ENCODE measurements at places on chromosomes 7 and 10.

DNA sequence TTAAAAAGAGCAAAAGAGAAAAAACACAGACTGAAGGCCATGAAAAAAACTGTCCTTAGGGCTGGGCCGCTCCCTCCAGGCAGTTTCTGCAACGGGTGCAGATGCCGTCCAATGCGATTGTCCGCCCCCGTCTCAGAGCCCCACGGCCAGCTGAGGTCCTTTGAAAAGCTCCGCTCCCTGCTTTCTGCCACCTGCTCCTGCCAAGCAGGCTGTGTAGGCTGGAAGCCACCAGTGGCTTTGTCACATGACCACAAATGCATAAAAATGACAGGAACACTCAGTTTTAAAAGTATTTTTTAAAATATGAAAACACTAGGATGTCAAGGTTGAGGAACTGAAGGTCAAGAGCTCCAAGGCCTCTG, 71.7 kb downstream of the AMZ1 start:
- DNase-seq, result no peak

DNA sequence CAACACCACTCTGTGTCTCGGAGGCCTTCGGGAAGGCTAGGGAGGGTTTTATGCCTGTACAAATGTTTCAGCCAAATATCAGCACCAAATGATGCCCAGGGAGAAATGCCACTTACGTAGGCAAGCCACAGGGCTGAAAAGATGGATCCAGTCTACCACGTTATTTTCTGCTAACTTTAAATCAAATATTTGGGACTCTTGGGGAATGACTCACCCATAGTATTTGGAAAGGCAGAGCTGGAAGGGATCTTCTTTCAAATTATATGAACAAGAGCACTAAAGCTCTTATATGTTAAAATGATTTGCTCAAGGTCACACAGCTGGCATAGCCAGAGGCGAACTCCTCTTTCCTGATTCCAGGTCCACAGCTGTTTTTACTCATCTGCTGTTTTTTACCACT, 591.4 kb downstream of the SORCS1 start:
- DNase-seq, result no peak

- DNase-seq, result peak; percentile 59
Observed at GRCh38 chr7:105652359-105652993, 71.2 kb upstream of the EFCAB10 start.

- DNase-seq, result no peak
Observed at GRCh38 chr10:47116445-47116844, 183.6 kb upstream of the GDF10 start.

DNA sequence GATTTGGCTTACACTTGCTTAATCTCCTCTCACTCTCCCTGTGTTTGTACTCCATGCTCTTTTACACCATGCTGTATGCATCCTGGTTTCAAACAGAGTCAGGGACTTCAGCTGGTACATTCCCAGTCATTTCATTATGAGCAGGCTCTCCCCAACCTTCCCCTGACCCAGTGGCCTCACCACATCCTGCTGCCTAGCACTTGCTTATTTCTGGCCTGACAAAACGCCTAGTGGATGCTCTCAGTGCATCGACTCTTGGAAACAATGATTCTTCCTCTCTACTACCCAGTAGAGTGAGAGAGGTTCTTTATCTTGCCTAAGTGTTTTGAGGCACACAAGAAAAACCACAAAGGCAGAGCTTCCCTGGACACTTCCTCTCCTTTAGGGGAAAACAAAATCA, 63.4 kb downstream of the CAV1 start:
- no peak for DNase-seq

GRCh38 chr10:71899665-71900412, 48.8 kb upstream of the PSAP start:
- no peak for DNase-seq

GRCh38 chr7:44700322-44700721, 48.3 kb upstream of the ZMIZ2 start:
- DNase-seq, result no peak

DNA sequence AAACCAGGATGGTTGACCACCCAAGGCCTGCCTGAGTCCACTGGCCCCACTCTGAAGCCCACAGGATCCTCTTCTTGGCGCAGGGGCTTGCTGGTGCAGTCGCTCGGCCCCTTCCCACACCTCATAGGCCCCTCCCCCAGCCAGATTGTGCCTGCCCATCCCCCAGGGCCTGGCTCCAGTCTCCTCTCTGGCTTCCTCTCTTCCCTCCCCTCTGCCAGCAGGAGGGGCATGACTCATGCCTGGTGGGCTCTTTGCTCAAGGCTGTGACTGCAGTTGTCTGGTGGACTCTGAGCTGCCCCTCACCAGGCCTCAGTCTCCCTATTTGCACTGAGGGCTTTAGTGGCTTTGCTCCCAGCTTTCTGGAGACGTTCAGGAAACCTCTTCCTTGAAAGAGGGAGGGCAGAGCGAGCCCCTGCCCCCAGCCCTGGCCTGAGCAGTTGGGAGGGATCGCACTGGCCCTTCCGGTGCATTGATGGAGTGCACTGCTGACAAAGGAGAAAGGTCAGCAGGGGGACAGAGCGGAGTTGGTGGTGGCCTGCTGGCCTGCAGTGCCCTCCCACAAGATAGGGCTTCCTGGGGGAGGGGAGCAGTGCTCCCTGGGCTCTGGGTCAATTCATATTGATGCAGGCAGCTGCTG, 60.7 kb downstream of the ZMIZ1 start:
- DNase-seq, result no peak

GRCh38 chr10:48627984-48628609, 23.2 kb upstream of the ARHGAP22 start:
- no peak for DNase-seq

DNA sequence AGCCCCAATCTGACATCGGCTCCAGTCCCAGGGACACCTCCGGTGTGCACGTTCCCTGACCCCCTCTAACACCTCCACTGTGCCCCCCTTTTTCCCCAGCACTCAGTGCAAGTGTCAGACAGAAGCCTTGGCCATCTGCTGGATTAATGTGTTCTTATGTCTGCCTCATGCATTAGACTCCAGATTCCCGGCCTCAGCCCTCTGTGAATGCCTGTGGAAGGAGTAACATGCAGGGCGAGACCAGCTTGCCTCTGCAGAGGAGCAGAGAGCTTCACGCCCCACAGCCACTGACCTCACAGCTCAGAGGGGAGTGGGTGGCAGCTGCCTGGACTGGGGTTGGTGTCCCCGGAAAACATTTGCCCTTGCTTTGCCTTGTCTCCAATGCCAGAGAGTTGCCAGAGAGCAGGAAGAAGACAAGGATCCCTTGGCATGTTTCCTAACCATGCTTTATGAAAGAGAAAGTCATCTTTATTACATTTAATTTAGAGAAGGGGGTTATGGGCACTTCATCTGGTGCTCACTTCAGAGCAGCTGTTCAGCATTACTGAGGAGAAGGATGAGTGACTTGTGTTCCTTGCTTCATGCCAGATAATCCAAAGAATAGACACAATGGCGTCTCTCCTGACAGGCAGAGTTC, 91.6 kb upstream of the CXCL12 start:
- DNase-seq, result no peak

- no peak for DNase-seq
Observed at GRCh38 chr7:67018940-67019339, 22.3 kb downstream of the TYW1 start.

DNA sequence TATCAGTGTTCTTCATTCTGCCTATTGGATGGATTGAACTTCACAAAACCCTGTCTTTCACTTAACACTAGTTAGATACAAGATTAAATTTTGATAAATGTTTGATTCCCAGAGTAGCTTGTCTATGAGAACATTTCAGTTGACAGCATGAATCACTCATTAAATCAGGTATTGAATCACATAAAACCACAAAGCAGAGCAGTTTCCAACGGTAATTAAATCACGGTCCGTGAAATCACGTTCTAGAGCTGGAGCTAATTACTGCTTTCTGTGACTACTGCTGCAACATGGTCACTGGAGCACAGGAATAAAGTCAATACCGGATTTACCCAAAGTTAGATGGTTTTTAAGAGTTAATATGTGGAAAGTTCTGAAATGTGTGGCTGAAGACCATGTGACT, 257.8 kb upstream of the PCDH15 start:
- DNase-seq, result no peak

- no peak for DNase-seq
Observed at GRCh38 chr10:2541176-2541575, 526.2 kb upstream of the PFKP start.

GRCh38 chr7:148598351-148598750, 7.8 kb downstream of the C7orf33 start:
- DNase-seq, result no peak

DNA sequence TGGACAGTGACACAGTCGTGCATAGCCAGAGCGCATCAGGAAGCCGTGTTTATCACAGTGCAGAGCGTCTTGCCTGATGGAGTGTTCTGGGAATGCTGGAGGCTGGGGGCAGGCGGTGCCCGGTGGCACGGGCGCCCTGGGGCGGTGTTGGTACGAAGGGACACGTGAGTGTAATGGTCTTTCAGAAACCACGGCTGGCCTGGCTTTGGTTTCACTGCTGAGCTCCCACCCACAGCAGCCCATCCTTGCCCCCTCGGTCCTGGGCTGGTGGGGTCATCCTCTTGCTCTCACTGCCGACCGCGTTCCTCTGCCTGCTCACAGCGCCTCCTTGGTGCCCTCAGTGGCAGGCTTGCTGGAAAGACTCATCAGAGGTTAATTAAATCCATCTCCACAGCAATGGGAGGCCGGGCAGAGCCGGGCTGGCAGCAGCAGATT, 50.6 kb downstream of the NKX6-2 start:
- no peak for DNase-seq

- no peak for DNase-seq
Observed at GRCh38 chr10:31262672-31263071, 56.3 kb upstream of the ZEB1 start.

DNA sequence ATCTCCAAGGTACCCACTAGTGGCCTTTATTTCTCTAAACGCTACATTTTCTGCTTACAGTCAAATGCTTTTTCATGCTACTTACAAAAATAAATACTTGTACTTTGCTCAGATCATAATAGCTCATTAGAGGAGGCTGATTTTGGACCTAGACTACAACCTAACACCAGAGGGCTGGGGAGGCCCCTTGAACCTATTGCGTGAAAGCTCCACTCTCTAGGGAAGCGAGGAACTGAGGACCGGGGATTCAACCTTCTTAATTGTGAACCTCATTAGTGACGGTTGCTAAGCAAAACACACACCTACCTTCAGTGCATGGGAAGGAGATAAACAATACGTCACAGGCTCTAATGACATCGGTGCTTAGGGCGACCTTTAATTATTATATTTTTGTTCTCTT, 92.1 kb downstream of the EBF3 start:
- no peak for DNase-seq

DNA sequence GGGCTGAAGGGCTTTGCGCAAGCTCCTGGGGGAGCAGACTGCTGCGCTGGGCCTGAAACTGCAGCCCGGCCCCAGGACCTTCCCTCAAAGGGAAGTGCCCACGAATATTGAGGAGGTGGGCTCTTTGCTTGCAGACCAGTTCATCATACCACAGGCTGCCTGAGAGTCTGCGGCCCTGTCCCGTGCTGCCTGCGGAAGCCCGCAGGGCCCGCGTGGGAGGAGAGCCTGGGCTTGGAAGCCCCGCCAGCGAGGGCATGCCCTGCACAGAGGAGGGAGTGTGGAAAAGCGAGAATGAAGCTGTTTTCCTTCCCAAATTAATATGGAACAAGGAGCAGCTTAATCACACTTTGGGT, 83.6 kb upstream of the MKI67 start:
- DNase-seq, result no peak

DNA sequence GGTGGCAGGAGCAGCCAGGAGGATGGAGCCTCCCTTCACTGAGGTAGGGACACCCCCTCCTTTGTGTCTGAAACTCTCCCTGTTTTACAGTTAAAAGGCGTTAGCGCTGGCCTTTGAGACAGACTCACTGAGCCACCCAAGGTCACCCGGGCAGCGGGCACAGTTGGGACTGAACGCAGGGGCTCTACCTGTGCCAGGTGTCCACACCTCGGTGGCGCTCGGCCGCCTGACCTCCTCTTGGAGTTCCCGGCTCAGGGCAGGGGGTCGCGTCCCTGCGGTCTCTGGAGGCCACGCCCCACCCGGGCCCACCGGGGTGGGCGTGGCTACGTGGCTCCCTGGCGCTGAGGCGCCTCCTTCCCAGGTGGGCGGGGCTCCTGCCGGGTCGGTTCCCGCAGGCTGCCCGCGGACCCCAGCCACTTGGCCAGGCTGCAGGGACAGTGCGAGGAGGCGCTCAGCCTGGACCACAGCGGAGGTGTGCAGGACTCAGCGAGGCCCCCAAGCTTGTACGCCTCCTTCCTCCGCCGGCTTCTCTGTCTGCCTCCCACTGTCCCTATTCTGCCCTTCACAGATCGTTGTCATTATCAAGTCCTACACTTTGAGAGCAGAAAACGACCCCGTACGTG, 39.9 kb upstream of the LEP start:
- DNase-seq, result no peak

- DNase-seq, result no peak
Observed at GRCh38 chr7:39465055-39465929, 100.9 kb upstream of the YAE1 start.

DNA sequence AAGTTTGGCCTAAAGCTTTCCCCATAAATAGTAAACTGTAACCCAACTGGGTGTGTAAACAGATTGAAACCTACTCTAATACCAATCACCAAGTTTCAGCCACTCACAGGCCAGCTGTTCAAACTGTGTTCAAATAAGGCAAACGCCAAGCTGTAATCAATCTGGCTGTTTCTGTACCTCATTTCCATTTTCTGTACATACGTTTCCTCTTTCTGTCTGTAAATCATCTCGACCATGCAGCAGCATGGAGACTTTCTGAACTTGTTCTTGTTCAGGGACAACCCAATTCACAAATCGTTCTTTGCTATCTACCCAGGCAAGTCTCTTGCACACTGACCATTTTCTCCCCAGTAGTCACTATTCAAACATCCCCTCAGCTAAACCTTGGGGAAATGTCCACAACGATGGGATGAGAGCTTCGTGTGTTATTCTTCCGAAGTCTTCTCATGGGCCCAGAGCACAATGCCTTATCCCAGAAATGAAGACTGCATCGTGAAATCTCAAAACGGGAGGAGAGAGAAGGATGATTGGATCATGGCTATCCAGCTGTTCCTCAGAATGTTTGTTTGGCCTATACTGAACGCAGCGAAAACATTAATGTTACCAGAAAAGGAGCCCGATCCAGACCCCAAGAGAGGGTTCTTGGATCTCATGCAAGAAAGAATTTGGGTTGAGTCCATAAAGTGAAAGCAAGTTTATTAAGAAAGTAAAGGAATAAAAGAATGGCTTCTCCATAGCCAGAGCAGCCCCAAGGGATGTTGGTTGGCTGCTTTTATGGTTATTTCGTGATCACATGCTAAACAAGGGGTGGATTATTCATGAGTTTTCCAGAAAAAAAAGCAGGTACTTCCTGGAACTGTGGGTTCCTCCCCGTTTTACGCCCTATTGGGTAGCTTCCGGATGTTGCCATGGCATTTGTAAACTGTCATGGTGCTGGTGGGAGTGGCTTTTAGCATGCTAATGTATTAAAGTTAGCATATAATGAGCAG, 86.2 kb downstream of the SLC16A9 start:
- DNase-seq, result no peak

- no peak for DNase-seq
Observed at GRCh38 chr7:94272821-94273583, 121.7 kb upstream of the COL1A2 start.

Measured in effector CD4-positive, alpha-beta T cell (primary cell).